ENCODE measurements at places on chromosomes 1 and 21.

DNA sequence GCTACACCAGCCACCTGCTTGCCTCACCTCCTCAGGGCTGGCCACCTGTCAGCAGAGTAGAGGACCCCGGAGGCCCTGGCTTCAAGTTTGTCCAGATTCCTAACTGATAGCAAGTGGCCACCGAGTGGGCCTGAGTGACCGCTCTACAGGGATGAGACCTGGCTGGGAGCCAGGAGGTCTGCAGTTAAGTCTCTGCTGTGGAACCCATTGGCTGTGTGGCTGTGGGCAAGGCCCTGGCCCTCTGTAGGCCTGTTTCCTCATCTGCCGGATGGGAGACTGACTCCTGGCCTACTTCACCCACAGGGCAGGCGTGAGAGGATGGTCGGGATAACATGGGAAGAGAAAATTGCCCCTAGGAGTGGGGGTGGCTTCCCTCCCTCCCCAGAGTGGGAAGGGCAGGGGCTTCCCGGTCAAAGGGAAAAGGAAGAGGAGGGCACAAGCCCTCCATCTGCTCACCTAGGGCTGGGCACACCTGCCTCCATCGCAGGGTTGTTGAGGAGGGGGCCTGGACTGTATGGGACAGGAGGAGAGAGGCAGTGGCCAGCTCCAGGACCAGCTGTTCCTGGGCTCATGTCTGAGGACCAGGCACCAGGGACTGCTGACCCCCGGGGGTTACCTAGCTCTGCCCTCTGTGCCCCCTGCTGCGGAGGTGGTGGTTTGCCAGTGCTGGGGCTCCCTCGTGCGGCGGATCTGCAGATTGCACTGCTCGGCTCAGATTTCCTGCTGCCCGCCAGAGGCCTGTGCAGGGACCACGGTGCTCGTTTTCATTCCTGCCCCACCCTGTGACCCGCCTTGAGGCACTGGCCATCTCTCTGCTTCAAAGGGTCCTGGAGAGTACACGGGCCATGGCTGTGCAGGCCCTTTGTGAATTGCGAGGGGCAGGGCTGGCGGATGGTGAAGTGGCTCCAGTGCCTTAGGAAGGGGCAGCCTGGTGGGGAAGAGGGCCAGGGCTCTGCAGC lies 9.1 kb upstream of the MTFR1L start:
- DNase-seq, result peak; percentile 69

DNA sequence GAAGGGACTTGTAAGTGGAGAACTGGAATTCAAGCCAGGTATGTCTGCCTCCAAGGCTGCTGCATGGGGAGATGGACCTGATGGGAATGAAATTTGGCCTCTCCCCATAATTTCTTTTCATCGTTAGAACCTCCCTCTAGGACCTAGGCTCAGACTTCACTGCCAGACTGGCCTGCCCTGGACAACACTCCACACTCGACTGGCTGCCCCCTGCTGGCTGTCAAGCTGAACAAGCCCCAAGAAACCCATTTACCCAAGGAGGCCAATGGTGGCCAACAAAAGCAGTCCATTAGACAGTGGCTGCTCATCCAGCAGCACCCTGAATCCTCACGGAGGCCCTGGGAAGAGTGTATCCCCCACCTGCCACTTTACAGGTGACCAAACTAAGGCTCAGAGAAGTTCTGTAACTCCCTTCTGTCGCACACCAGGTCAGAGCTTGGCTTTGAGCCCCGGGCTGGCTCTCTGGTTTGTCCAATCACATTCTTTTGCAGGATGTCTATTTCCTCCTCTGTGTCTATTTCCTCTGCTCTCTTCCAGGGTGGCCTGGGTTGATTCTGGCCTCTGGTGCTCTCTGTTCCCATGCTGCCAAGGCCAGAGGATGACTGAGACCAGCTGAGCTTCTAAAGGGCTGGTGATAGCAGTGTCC lies 3.8 kb downstream of the RNF186 start:
- peak; percentile 73 for DNase-seq

DNA sequence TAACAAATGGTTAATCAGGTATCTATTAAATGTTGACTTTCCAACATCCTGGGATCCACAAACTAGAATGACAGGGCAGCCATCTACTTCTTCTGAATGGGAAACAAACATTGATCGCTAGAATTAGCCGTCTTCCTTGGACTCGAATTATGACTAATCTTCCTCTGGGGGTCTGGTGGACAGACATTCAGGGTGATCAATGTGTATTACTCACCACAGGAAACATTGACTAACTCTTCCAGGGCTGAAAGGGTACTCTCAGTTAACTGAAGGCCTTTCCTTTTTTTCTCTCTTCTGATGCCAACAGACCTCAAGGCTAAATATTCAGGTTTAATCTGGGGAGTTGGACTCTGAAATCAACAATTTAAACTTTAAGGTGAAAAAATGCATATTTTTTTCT lies 9.5 kb downstream of the NOL9 start:
- DNase-seq, result peak; percentile 64

DNA sequence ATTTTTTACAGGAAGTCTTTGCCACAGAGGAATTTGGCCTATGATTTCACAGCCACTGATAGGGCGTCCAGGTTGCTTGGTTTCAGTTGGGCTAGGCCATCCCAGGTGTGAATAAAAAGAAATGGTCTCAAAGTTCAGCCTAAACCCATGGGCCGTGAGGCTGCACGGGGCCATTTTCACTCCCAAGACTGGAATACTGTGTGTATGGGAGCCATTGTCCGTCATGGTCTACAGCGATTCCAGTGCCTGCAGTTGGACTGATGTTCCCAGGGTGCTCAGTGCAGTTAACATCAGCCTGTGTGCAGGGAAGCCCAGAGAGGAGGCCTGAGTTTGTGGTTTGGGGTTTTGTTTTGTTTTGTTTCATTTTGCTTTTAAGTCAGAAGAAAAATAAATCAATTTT lies 133.2 kb downstream of the ADSS2 start:
- no peak for DNase-seq

DNA sequence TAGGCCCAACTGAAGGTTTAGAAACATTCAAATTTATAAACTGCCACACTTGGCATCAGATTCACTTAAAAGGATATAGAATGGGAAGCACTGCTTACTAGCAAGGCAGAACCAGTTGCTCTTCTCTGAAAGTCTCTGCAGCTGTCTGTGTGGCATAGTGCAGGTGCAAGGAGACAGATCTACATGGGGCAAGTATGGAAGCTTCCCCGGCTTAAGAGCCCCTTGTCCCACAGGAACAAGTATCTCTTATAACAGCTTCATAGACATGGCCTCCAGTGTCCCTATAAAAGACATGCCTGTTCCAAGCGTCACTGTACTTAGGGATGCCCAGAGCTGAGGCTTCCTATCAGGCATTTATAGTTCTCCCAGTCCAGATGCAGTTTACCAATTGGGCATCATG lies 26.5 kb downstream of the ZBTB8B start:
- no peak for DNase-seq

GRCh38 chr1:36300526-36300925 lies 5.6 kb upstream of the SH3D21 start:
- DNase-seq, result peak; percentile 28

GRCh38 chr21:18801468-18801867 lies 397.9 kb upstream of the TMPRSS15 start:
- no peak for DNase-seq

DNA sequence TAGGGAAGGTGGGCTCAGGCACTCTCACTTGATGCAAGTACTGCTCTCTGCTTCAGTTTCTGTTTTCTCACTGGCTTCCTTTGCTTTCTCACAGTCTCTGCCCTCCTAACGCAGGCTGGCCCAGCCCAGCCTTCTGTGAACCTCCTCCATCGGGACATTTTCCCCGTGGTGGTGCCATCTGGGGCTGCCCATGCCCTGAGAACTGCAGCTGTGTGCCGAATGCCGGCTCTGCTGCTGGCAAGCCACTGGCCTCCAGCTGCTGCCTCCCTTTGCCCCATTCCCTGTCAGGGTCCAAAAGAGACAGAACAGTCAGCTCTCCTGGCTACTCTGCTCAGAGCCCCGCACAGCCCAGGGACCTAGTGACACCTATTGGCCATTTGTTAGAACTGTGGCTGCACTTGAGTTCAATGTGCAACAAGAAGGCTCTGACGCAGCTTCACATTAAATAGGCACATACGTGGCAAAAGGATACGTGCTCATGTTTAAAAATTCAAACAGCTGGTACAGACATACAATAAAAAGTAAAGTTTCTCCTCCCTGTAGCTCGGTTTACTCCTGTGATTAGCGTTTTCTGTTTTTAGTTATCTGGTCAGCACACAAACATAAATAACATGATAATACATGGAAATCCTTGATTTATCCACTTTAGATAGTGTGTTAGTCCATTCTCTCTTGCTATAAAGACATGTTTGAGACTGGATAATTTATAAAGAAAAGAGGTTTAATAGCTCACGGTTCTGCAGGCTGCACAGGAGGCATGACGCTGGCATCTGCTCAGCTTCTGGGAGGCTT lies 46.6 kb downstream of the FCRL5 start:
- DNase-seq, result peak; percentile 68

All from Daoy (cell line).